ENCODE measurements at places on chromosomes 2 and 18. TPM values are rescaled to one million over a fixed set of nuclear protein-coding genes. Genes with fewer than 3 reads are reported as not detected.

The TMEM198 gene
- 1.6 TPM for total RNA-seq

The APCDD1 gene
- 120 TPM for total RNA-seq

The GPR75 gene
- total RNA-seq: 0.98 TPM

The SKOR2 gene
- not detected for total RNA-seq

GRCh38 chr2:50723286-50723938 lies 308.5 kb downstream of the NRXN1 start:
- no peaks in the 10 kb centered on the region for H3K4me1 ChIP-seq
- H3K4me3 ChIP-seq: no peak overlapping the region
- H3K27me3 ChIP-seq: no peaks in the 10 kb centered on the region
- no peak overlapping the region for H3K27ac ChIP-seq
- H3K36me3 ChIP-seq: no peaks in the 10 kb centered on the region

- no peak overlapping the region for H3K27ac ChIP-seq
- no peaks in the 10 kb centered on the region for H3K4me1 ChIP-seq
- no peaks in the 10 kb centered on the region for H3K36me3 ChIP-seq
- DNase-seq: no peak
- H3K4me3 ChIP-seq: no peak overlapping the region
Observed at GRCh38 chr2:207467716-207468347, 61.9 kb upstream of the CREB1 start.

GRCh38 chr2:26989156-26989555 lies 18.7 kb downstream of the MAPRE3 start:
- H3K4me1 ChIP-seq: no peaks in the 10 kb centered on the region
- H3K27ac ChIP-seq: no peak overlapping the region
- no peak for DNase-seq
- no peaks in the 10 kb centered on the region for H3K36me3 ChIP-seq

DNA sequence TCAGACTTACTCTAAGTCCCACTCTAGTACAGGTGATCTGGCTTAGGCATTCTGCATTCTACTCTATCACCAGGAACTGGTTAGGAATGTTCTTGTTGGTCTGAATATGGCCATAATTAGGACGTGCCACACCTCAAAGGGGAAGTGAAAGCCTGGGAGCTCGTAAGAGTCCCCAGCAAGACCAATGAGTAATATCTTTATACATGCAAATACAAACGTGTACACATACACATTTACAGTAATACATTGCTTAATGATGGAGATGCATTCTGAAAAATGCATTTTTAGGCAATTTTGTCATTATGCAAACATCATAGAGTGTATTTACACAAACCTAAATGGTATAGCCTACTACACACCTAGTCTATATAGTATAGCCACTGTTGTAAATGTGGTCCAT lies 19.5 kb upstream of the ERCC3 start:
- no peaks in the 10 kb centered on the region for H3K4me1 ChIP-seq
- H3K36me3 ChIP-seq: peaks cover 4% of the 10 kb centered on the region
- no peak overlapping the region for H3K4me3 ChIP-seq
- DNase-seq: no peak

Measured in tibial nerve (tissue), 4 donors.